Amygdala (tissue), 56 donors: ENCODE measurements at places on chromosomes 5 and 9.
A peak's percentile ranks its signal among the peaks of the same experiment; 100 is the strongest.

DNA sequence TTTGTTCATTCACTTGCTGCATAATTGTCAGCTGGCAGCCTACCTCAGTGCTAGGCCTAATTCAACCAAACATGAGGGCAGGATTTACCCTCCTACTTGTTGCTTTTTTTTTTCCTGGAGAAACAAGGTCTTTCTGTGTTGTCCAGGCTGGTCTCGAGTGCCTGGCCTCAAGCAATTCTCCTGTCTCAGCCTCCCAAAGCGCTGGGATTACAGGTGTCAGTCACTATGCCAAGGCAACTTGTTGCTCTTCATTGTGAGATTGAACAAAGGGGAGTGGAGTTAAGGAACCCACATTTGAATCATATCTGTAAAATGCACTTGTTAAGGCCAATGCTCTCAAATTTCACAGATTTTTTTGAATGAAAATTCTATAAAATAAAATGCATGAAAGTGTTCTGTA, 380.5 kb downstream of the TMEM161B start:
- no peak for DNase-seq

DNA sequence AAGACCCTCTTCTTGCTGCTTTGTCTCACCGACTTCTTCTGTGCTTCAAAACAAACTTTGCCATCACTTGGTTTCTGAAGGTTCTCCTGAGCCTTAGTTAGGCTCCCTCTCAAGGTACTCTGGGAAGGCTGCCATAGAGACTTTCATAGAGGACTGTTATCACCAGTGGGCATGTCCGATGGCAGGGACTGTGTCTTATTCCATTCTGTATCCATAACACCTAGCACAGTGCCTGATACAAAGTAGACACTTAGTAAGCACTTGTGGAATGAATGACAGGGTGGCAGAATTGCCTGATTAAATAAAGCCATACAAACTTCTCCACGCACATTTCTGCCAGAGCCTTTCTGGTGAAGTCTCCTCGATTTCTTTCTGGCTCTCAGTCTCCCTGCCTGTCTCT, 32.7 kb downstream of the AGXT2 start:
- DNase-seq, result no peak

DNA sequence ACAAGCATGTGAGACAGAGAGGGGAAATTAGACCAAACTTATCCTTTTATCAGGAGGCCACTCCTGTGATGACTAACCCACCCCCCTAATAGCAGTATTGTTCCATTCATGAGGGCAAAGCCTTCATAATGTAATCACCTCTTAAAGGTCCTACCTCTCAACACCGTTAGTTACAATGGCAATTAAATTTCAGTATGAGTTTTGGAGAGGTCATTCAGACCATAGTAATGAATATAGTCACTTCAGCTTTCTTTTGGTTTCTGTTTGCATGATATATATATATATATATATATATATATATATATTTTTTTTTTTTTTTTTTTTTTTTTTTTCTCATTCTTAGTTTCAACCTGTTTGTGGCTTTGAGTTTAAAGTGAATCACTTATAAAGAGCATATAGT, 10.5 kb downstream of the ADGRV1 start:
- DNase-seq, result no peak

DNA sequence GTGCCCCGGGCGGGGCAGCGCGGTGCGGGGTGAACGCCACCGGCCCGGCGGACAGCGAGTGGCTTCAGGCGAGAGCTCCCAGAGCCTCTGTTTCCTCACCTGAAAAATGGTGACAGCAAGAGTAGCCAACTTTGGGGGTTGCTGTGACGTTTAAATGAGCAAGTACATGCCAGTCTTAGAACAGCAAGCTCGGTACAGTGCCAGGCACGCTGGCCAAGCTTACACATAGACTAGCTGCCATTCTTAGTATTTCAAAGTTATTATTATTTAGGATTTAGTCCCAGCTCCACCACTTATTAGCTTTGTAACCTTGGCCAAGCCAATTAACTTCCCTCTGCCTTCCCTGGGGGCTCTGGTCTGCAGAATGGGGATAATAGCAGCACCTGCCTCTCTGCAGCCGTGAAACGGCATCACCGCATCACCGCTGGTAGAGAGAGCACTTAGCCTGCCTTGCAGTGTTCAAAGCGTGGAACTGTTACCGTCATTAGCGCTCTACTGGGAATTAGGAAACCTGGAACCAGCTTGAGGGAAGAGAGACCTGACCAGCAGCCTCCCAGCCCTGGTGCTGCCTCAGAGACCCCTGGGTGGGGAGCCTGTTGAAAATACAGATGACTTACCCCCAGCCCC, at the start of gene C9orf50:
Gene C9orf50, minus strand, starts transcription at position 433 of the 627 bp plus-strand sequence. CDS start 527 bp downstream, outside the sequence.
- DNase-seq, result no peak

DNA sequence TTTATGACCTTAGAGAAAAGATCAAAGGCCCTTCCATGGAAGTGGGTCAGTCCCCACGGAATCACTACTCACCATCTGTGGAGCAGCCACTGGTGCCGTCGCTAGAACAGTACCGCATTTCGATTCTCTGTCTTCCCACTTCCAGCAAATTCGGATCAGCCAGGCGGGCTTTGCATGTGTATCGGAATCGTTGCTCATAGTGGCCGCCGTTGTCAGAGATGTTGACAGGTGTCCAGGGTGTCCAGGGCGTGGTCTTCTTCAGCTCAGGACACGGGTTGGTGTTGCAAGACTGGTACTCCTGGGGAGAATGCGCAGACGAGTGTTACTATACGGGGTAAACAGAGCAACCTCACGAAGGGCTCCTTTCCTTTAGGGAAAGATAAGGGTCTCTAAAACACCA, 479.5 kb downstream of the SEMA5A start:
- no peak for DNase-seq

DNA sequence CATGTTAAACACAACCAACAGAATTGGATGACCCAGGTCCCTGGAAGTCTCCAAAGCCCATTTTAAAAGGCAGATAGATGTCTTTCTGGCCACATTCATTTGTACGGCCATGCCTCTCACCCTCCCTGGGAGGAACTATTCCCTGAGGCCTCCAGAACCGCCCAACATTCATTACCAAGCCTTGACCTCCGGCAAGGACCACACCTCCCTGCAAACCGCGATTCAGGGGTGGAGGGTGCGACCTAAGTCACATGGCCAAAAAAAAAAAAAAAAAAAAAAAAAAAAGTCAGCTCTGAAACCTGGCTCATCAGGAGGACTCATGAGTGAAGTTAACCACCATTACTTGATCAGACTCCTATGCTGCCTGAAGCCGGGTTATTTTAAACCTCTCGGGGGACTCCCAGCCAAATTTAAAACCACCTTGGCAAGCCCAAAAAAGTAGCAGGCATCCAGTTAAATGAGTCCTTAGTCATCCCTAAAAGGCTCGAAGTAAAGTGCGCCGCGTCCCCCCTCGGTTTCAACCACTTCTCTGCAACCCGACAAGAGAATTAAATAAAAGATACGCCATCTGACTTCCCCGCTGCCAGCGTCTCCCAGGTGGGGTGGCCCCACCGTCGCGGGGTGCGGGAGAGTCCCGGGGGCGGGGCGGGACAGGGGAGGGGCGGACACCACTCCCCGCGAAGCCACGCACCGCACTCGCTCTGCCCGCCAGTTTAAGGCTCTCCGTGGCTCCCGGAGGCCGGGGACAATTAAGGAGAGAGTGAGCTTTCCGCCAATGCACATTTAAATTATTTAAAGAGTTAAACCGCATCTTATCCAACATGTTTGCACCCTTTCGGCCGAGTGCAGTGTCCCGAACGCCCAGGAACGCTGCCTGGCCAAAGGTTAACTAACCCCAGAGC, 2.3 kb downstream of the KLF9 start:
- peak; percentile 26 for DNase-seq

DNA sequence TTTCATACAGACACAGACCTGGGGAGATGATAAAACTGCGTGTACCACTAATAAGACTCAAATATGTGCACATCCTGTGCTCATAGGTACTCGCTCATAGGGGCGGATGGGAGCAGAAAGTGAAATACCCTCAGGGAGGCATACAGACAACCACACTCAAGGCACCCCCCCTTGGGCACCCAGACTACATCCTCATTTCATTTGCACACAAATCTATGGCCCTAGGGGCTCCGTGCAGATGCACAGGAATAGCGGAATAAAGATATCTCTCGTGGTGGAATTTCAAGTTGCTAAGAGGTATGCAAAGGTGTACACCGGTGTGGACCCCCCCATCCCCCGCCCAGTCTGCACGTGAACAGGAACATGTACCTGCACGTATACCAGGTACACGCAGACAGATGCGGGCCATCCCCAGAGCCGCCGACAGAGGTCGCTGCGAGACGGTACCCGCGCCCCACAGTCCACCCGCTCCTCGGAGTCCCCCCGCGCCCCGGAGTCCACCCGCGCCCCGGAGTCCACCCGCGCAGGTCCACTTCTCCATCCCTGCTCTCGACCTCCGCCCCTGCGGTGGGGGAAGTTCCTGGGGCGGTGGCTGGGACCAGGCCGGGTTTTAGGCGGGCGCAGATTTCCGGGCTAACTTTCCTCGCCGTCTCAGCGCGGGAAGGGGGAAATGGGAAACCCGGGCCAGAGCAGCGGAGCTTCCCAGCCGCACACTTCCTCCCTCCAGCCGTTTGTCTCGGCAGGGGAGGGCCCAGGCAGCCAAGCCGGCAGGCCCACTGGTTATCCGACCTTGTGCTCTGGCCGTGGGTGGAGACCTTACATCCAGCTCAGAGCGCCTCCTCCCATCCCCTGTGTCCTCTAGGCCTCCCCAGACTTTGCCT, 1.0 kb upstream of the IL12B start:
- DNase-seq, result peak; percentile 65

DNA sequence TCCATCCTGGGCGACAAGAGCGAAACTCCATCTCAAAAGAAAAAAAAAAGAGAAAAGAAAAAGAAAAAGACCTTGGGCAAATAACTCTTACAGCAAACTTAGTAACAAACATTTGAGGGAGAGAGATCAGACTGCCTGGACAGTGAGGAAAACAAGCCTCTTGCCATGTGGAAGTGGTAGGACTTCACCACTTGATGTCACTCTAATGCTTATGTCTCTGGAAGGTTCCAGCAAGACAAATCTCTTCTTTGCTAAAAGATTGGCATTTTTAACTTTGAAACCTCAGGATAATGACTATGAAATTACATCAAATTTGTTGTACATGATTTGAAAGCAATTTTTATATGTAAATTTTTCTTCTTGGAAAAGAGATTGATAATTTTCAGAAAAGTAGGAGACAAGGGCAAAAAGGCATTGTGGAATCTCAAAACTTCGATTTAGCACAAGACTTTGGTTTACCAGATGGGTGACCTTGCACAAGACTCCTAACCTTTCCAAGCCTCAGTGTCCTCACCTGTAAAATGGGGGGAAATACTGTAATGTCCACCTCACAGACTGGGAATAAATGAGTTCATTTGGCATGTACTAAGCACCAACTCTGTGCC, 5.4 kb downstream of the ACTL7B start:
- no peak for DNase-seq

DNA sequence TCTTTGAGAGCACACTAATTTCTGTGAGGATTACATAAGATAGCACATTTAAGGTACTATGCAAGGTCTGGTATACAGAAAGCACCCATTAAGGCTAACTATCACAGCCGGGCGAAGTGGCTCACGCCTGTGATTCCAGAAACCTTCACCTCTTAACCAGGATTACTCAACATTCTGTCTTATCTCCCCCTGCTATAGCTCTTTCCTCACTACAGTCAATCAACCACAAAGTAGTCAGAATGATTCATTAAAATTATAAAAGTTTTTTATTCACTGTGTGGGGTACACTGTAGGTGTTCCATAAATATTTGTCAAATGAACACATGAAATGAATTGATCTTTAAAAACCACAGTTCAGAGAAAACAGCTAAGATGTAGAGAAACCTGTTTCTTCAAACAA, 48.7 kb downstream of the CHD1 start:
- no peak for DNase-seq

DNA sequence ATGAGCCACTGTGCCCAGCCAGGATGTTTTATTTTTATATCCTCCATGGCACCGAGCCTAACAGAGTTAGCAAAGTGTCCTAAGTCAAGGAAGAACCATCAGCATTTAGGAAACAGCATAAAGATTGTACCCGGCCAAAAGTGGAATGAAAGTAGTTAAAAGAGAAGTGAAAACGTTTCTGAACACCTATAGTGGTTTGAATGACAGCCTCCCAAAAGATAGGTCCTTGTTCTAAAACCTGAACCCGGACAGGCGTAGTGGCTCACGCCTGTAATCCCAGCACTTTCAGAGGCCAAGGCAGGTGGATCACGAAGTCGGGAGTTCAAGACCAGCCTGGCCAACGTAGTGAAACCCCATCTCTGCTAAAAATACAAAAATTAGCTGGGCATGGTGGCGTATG, 37.4 kb downstream of the ZFAND5 start:
- DNase-seq, result no peak

GRCh38 chr9:7042124-7042523, 284.4 kb downstream of the KDM4C start:
- DNase-seq, result no peak

DNA sequence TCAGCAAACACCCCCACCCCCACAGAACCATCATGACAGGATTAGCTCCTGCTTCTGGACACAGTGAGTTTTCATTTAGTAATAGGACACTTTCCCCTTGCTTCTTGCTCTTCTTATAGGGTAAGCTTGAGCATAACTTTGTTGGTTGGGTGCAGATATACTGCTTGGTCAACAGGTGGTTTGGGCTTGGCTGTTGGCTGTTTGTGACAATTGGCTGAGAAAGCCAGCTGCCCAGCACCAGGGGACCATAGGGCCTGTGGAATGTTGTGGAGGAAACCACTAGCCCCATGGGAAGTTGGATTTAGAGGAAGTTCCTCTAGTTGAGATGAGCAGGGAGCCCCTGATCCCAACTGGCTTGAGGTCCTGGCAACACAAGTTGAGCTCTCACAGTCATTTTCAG, 30.5 kb downstream of the PPP3R2 start:
- DNase-seq, result no peak

- no peak for DNase-seq
Observed at GRCh38 chr9:9615086-9615485, 997.7 kb downstream of the PTPRD start.

DNA sequence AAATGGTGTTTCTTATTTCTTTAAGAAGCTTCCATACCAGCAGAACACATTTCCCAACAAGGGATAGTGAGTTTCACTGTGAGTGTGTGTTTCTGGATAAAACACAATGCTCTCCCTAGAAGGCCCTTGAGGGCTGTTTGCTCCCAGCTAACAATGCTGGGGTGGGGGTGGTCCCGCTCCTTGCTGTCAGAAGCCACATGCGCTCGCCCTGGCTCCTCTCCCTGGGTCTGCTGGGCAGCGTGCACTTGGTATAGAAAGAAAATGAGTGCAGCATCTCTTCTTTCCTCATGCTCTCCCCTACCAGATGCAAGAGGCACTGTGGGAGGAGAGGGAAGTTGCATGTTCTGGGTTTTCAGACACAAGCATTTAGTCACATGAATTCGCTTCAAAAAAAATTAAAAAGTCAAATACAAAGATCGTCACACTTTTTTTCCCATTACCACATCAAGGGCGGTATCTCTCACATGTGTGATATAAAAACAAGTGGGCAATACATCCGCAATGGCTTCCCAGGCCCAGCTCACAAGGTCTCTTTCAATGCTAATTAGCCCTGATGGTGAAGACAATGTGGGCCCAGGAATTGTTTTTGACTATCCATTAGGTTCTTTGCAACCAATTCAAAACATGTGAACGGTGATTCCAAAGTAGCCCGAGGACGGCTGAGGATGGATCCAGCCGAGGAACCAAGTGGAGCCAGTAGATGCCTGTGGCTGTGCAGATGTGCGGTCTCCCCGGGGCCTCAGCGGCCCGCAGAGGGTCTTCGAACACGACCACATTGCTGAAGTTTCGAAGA, 603.6 kb downstream of the IRX1 start:
- DNase-seq, result no peak
